ENCODE measurements at places on chromosomes 12 and 14.

DNA sequence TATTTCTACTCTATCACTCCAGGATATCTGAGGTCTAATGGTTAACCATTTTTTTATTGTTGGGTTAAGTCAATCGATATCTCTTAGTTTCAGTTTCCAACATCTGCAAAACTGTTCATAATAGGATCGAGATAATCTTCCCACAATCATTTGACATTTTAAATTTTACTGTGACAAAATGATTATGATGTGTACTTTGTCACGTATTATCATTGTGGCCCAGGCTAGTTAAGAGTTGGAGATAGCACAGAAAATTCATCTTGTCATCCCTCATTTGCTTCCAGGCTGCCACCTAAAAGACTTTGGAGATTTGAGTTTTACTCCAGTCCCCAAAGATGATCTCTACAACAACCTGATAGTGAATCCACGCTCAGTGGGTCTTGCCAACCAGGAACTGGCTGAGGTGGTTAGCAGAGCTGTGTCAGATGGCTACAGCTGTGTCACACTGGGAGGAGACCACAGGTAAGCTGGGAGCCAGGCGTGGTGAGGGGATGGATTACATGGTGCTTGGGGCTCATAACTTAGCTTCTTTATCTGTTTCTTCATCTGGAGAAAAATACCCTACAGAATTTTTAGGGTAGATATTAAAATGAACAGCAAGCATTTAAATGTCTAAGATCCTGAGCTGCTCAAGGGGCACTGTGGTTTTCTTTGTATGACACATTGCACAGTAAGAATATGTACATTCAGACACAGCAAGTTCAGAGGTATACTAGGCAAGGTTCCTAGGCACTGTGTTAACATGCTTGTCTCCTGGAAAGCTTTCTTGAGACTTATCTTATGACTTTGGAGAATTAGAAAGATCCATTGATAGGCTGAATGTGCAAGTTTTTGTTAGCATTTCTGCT is 22.4 kb downstream of the ARG2 start:
- DNase-seq: no peak

DNA sequence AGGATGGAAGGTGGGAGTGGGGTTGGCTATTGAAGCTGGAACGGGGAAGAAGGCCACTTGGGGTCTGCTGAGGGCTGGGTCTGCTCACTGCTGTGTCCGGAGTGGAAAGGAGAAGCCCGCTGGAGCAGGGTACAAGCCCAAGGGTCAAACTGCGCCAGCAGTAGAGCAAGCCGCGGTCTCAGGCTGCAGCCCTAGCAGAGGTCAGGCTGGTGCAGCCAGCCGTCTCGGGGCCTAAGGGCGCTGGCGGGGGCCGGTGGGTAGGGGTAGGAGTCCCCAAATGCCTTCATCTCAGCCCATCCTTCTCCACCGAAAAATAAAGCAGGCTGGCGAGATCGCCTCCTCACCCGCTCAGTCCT is 718 bp upstream of the JDP2 start:
- DNase-seq: no peak

- DNase-seq: no peak
Observed at GRCh38 chr14:25508845-25509244, 458.9 kb upstream of the STXBP6 start.

- peak; percentile 86 for DNase-seq
Observed at GRCh38 chr14:100440207-100440631, 117.1 kb downstream of the SLC25A47 start.

DNA sequence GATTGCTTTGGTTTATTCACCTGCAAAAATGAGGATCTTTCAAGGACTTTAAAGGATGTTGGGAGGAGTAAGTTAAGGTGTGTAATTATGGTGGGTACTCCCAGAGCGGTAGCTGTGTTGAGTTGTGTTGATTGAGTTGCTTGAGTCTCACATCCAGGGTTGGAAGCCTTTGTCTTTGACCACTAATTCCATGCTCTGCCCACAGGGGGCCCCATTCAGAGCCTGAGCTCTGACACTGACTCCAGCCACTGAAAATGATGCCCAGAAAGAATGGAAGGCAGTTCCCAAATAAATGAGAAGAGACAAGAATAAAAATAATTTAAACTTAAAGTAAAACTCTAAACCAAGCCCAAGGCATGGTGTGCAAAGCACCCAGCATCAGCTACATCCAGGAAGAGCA is 237.4 kb upstream of the PWP1 start:
- DNase-seq: no peak

- DNase-seq: no peak
Observed at GRCh38 chr12:46210873-46211439, 57.9 kb downstream of the SLC38A1 start.

DNA sequence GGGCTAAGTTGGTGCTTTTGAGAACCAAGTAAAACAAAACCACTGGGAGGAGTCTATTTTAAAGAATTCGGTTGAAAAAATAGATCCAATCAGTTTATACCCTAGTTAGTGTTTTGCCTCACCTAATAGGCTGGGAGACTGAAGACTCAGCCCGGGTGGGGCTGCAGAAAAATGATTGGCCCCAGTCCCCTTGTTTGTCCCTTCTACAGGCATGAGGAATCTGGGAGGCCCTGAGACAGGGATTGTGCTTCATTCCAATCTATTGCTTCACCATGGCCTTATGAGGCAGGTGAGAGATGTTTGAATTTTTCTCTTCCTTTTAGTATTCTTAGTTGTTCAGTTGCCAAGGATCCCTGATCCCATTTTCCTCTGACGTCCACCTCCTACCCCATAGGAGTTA is 1.8 kb upstream of the RAB5B start:
- DNase-seq: peak; percentile 90

- DNase-seq: no peak
Observed at GRCh38 chr12:97628962-97629361, 166.4 kb downstream of the RMST start.

DNA sequence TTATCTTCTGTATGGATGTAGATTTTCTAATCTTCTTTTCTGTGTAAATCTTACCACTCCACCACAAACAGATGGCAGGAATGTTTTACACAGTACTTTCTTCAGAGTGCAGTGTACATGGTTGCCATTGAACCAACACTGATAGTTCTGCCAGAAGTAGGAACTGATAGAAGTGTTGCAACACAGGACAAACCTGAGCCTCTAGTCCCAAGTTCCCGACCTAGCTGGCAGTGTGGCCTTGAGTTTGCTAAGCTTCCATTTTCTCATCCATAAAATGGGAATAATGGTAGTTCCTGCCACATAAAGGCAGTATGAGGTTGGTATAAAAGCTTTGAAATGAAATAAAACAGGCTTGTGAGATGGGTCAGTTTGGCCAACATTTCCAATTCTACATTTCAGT is 50.8 kb upstream of the SAV1 start:
- DNase-seq: no peak

- no peak for DNase-seq
Observed at GRCh38 chr14:21825149-21825743, 151.6 kb upstream of the OR4E1 start.

GRCh38 chr12:98653866-98654493 is 8.9 kb downstream of the APAF1 start:
- peak; percentile 75 for DNase-seq

GRCh38 chr12:13900718-13901117 is 80.7 kb downstream of the GRIN2B start:
- no peak for DNase-seq

DNA sequence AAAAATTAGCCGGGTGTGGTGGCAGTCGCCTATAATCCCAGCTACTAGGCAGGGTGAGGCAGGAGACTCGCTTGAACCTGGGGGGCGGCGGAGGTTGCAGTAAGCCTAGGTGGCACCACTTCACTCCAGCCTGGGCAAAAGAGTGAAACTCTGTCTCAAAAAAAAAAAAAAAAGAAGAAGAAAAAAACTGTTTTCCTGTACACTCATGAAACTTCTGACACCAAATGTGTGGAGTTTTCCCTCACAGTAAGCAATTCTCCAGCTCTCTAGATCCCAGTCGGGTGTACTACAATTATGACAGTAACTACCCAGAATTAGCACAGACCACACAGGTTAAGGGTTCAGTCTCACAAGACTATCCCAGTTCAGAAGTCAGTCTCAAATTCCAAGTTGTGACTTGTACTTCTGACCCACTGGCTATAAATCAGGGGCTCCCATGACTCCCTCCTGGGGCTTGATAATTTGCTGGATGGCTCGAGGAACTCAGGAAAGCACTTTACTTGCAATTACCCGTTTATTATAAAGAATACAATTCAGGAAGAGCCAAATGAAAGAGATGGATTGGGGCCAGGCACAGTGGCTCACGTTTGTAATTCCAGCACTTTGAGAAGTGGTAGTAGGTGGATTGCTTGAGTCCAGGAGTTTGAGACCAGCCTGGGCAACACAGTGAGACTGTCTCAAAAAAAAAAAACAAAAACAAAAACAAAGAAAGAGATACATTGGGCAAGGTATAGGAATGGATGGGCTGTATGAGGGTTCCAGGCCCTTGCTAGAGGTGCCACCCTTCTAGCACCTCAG is 12.4 kb upstream of the ARF6 start:
- DNase-seq: peak; percentile 80

- DNase-seq: no peak
Observed at GRCh38 chr12:4958697-4959375, 49.1 kb downstream of the KCNA1 start.

DNA sequence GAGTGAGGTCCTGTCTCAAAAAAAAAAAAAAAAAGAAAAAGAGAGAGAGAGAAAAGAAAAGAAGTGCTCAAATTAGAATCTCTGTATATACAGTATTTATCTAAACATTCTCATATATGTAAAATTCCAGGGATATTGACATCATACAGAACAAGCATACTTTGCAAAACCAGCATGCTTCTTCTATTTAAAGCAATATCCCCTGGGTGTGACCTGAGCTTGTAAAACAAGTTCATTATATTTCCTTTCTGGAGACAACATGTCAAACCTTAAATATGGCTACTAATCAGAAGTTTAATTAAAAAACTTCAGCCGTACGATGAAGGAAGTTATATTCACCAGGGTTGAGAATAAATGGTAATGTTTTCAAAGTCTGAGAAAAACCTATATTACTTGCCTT is 175.8 kb upstream of the HMGA2 start:
- DNase-seq: no peak

GRCh38 chr14:55891692-55892091 is 226.5 kb upstream of the PELI2 start:
- no peak for DNase-seq

- DNase-seq: peak; percentile 70
Observed at GRCh38 chr12:49983892-49984291, 11.1 kb downstream of the AQP6 start.

DNA sequence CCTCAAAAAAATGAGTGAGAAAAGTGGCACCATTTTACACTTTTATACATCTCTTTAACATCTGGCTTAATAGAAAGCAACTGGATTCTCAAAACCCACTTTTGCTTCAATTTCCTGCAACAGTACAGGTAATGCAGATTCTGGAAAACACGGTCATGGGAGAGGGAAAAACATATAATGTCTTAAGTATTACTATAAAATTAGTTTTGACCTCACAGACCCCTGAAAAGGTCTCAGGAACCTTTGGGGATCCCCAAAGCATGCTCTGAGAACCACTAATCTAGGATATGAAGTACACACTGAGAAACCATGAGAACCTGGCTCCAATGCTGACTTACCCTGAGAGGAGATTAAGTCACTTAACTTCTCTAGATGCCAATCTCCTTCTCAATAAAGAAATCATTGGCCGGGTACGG is 64.7 kb downstream of the PPP2R5E start:
- DNase-seq: no peak

DNA sequence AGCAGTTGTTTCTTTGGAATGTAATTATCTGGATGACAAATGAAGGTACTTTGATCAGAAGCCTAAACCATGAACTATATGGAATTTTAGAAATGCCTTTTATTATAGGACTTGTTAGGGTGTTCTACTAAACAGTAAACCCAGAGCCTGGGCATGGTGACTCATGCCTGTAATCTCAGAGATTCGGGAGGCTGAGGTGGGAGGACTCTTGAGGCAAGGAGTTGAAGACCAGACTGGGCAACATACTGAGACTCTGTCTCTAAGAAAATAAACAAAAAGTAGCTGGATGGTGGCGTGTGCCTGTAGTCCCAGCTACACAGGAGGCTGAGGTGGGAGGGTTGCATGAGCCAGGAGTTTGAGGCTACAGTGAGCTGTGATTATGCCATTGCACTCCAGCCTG is 23.9 kb downstream of the PALS1 start:
- DNase-seq: no peak

DNA sequence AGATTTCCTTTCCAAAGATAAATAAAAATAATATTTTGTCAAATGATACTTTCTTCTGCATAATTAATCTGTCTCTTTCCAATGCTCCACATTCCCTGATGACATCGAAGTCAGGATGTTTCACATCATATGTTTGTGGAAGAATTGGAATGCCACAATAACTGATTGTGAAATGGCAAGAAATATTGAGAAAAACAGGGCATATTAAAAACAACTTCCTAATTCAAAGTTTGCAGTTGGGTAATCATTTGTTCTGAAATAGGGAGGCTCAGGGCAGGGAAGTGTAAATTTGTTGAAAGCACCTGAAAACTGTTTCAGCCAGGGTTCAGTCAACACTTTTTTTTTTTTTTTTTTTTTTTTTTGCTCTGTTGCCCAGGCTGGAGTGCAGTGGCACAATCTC is 50.7 kb downstream of the BCAT1 start:
- no peak for DNase-seq

DNA sequence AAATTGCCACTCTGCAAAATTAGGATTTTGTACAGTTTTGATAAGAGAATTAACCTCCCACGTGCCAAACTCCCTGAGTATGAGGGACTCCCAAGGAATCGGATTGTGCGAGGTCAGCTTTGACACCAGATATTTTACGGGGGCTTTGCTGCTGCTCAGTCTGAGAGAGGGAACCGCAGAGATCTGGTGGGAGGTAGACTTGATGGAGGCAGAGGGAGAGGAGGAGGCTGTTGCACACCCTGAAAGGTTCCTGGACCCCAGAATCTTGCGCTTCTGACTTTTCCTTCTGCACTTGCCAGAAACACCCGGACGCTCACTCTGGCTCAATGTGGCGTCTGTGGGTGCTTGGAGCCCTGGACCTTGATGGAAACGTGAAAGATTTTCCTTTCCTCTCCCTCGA is 83.9 kb downstream of the PAPOLA start:
- DNase-seq: no peak

GRCh38 chr14:75437201-75438143 is 9.7 kb downstream of the JDP2 start:
- no peak for DNase-seq

Data from renal cortical epithelial cell (primary cell).